Cardiac fibroblast (primary cell): ENCODE measurements at places on chromosomes 1 and 21.

DNA sequence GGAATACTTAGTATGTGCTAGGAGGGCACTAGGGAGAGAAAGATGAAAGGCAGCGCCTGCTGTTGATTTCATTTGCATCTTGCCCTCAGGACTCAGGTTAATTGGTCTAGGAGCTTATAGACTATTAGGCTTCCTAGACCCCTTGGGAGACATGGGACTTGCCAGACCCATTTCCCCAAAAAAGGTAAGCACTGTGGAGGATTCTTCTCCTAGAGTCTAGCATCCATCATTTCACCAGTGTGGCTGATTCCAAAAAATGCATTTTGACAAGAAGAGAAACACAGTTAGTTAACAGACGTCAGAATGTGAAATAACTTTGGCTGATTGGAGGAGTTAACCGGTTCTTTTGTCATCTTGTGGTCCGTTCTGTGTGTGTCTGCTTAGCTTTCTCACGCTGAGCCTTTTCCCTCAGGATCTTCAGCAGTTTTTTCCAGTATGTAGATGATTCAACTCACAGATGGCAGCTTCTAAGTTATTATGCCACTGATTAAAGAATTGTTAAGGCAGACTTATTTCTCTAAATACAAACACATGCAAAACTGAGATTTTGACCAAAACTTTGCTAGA is 108.8 kb downstream of the KIF26B start:
- peak; percentile 74 for DNase-seq

- no peak for DNase-seq
These were observed 621.7 kb downstream of the MATN1 start for GRCh38 chr1:30101487-30102227.

DNA sequence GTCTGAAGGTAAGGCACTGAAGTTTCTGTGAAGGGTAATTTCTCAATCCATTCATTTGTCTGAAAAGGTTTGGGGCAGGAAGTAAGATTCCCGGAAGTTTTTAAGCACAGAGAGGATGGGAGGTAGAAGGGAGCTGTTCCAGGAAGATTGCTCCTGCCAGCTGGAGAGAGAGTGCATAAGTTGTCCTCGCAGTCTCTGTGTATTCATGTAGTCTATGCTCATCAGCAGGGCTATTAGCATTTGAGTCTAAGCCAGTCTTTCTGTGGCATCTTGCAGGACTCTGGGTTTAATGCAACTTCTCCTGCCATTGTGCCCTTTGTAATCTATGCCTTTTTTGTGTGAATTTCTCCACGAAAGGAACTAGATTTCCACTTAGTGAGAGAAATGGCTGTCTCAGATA is 140.8 kb upstream of the FGGY start:
- DNase-seq, result no peak

DNA sequence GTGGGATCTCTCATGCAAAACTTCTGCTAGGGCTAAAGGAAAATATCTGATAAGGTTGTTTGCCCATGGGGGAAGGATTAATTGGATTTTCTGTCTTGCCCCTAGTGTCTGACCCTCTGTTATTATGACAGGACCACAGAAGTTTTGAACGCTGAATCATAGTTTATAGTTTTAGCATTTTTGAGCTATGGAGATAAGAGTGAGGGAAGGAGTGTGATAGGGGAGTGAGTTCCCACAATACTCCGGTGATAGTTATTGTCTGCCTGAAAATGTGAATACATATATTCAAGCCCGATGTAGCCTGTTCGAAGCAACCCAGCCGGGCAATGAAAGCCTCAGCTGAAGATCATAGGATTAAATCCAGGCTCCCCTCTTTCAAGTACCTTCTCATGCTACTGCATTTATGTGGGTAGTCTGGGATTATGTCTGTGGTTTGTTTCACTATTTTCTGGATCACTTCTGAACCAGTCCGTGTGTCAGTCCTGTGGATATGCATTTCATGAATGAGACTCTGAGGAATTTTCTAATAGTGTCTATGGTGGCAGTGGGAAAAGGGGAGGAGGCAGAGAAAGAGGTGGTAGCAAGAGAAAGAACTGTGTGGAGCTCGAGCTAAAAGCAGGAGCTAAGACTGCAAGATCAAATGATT is 258.7 kb downstream of the DISC1 start:
- peak; percentile 66 for DNase-seq

DNA sequence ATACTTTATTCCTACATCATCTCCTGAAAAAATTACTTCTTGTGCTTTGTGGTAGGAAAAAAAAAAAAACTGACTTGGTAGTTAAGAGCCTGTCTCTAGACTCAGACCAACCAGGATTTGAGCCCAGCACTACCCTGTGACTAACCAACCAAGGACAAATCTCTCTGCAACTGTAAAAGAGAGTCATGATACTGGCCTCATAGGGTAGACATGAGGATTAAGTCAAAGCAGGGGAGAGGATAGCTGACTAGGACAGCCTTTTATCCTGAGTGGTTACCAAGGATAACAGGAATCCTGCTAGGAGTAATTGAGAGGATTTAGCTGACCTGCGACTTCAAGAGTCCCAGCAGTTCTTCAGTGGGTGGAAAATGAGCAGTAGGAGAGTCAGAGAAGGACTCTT is 112.8 kb downstream of the C1orf21 start:
- no peak for DNase-seq

GRCh38 chr1:14302025-14302424 is 296.5 kb upstream of the KAZN start:
- no peak for DNase-seq

DNA sequence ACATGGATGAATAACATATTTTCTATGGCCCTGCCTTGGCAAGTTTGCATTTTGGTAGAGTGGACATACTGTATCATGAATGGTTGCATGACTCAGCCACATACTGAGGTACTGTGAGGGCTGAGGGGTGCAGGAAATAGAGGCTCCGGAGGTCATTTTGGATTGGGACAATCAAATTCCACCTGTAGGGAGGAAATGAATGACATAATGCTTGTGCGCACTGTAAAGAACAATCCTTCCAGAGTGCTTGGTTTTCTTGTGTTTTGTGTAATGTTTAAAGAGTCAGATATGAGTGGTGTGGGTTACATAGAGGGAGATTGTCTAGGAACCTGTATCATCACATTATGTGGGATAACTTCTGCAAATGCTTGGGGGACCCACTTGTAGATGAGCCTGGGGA is 329.9 kb upstream of the PROX1 start:
- no peak for DNase-seq
